ENCODE measurements at places on chromosomes 16 and 17. TPM values are rescaled to one million over a fixed set of nuclear protein-coding genes. Genes with fewer than 3 reads are reported as not detected.

Gene VMO1
- not detected for total RNA-seq

Gene FA2H
- total RNA-seq = not detected

Gene CEP295NL
- 0.37 TPM for total RNA-seq

Gene KIF2B
- not detected for total RNA-seq

Gene NTN1
- total RNA-seq = not detected

Gene FAM171A2
- 23.6 TPM for total RNA-seq

Gene ACSM2B
- not detected for total RNA-seq

Gene GPRC5B
- total RNA-seq = 0.88 TPM

Gene CLEC3A
- not detected for total RNA-seq

Gene SLFN11
- total RNA-seq = not detected

Gene CHP2
- total RNA-seq = not detected

Gene NPW
- total RNA-seq = not detected

Gene NDUFAF8
- 156 TPM for total RNA-seq

Gene CA10
- total RNA-seq = not detected

Gene MT1M
- not detected for total RNA-seq

Gene ATP2A1
- total RNA-seq = 7.8 TPM

Gene PPP1R27
- not detected for total RNA-seq

Gene IL32
- 22.8 TPM for total RNA-seq

Gene SPN
- total RNA-seq = 0.37 TPM

Gene MMP2
- not detected for total RNA-seq

Gene CPHXL2
- not detected for total RNA-seq

Gene ACSM3
- total RNA-seq = not detected

Gene ASPA
- total RNA-seq = not detected

Gene IRX6
- total RNA-seq = not detected

Gene DNAAF8
- not detected for total RNA-seq

Gene JUP
- 57.8 TPM for total RNA-seq

Gene ANKFN1
- total RNA-seq = not detected

Gene CIITA
- total RNA-seq = not detected

Gene P2RX5
- total RNA-seq = 1.0 TPM

Gene SRCIN1
- 12.4 TPM for total RNA-seq

Gene MT3
- total RNA-seq = not detected

Gene TMED6
- not detected for total RNA-seq

Gene ARHGDIG
- total RNA-seq = 2.6 TPM

Gene CCR7
- total RNA-seq = not detected

Gene SCNN1B
- total RNA-seq = not detected

Gene RGS9
- total RNA-seq = 15.4 TPM

Gene SDK2
- 0.10 TPM for total RNA-seq

Gene DPEP2
- total RNA-seq = not detected

Gene KRT25
- total RNA-seq = not detected

Gene GAST
- not detected for total RNA-seq

Gene NETO2
- 31.1 TPM for total RNA-seq

Gene CD300C
- total RNA-seq = not detected

Gene SDR42E1
- total RNA-seq = not detected

Gene CLEC10A
- total RNA-seq = not detected

Gene KCNAB3
- total RNA-seq = not detected

Gene KRTAP16-1
- not detected for total RNA-seq

Gene CES4A
- total RNA-seq = not detected

Gene UBE2Z
- total RNA-seq = 71.3 TPM

Gene ENO3
- 52.8 TPM for total RNA-seq

Gene C16orf54
- total RNA-seq = not detected

Gene EDC4
- total RNA-seq = 40.0 TPM

Gene LRRC37A3
- total RNA-seq = 4.7 TPM

Data from G401 (cell line).